ENCODE measurements at places on chromosomes 7 and 10.

DNA sequence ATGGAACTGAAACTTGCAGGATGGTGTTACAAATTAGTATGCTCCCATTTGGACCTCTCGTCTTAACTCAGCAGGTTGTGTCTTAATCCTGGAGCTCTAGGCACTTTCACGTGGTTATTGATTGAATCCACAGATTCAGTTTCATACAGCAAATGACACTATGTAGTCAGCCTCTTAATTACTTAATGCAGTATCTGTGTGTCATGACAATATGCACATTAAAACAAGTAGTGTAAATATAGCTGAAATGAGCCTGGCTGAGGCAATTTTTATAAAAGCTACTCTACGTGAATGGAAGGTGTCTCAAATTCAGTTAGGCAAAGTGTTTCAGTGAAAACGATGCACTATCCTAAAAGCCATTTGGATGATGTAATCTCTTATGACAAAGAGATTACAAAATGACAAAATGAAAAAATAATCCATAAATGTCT, 86.8 kb downstream of the CD36 start:
- no peak for DNase-seq

GRCh38 chr10:76202777-76203176, 771.4 kb downstream of the LRMDA start:
- no peak for DNase-seq

- DNase-seq = no peak
Observed at GRCh38 chr10:52674474-52674873, 98.1 kb downstream of the MBL2 start.

- peak; percentile 58 for DNase-seq
Observed at GRCh38 chr10:73647211-73647874, 6.1 kb upstream of the MYOZ1 start.

DNA sequence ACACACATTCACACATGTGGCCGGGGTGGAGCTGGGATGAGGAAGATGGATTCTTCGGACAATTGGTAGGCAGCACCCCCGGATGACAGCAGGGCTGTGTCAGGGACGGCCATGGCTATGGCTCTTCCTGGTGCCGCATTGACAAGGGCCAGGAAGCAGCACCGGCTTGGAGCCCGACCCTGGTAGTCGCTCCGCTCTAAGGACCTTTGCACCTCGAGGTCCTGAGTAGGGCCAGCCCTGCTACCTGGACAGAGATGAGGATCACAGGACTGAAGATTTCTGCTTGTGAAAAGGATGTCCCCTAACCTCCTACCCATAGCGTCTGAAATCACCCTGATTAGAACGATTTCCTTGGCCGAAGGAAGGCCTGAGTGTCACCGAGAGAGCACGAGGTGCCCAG, 134.1 kb downstream of the ADARB2 start:
- DNase-seq = no peak

- DNase-seq = no peak
Observed at GRCh38 chr7:9391221-9391620, 957.8 kb downstream of the NXPH1 start.

- DNase-seq = no peak
Observed at GRCh38 chr10:130808243-130808642, 503.3 kb downstream of the TCERG1L start.

- no peak for DNase-seq
Observed at GRCh38 chr7:40922316-40922670, 780.6 kb downstream of the INHBA start.

DNA sequence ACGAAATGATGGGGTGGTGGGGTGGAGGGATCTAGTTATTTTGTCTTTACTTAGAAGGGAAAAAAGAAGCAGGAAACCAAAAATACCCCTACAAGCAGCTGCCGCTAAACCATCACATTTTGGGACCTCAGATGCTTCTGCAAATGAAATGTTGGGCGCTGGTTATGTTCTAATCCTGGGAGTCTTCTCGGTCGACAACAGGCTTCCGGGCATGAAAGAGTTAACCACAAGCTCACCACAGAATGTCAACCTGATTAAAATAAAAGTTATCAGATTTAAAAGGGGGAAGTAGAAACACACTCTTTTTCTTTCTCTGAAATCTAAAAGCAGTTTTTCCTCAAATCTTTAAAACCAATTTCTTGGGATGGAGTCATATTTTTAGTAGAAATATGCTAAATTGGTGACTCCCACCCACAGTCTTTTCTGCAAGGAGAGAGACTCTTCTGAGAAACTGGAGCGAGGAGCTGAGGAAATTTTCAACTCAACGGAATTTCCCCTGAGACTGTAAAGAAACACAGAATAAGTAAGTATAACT, 16.8 kb downstream of the IL2RA start:
- no peak for DNase-seq

GRCh38 chr10:30999070-30999712, 32.5 kb downstream of the ZNF438 start:
- no peak for DNase-seq

DNA sequence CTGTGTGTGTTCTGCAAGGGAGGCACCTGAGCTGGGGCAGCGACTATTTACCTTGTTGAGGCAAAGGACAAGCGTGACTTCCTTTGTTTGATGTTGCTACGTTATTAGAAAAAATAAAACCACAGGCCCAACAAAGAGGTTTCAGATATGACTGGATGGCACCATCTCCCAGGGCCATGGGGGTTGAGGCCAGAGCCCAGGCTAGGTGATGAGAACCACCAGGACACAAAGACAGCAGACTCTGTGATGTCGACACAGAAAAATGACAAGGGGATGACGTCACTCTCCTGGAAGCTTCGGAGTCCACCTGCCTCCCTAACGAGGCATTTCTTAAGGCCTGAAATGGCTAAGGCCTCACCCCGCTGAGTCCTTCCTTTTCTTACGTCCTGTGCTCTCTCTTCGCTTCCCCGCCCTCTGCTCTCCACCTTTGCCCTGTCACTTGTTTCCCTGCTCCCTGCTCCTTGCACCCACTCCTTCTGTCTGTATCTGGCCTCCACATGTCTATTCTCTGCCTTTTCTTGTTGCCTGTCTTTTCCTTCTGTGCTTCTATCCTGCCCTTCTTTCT, 83.0 kb upstream of the ADRB1 start:
- DNase-seq = no peak

DNA sequence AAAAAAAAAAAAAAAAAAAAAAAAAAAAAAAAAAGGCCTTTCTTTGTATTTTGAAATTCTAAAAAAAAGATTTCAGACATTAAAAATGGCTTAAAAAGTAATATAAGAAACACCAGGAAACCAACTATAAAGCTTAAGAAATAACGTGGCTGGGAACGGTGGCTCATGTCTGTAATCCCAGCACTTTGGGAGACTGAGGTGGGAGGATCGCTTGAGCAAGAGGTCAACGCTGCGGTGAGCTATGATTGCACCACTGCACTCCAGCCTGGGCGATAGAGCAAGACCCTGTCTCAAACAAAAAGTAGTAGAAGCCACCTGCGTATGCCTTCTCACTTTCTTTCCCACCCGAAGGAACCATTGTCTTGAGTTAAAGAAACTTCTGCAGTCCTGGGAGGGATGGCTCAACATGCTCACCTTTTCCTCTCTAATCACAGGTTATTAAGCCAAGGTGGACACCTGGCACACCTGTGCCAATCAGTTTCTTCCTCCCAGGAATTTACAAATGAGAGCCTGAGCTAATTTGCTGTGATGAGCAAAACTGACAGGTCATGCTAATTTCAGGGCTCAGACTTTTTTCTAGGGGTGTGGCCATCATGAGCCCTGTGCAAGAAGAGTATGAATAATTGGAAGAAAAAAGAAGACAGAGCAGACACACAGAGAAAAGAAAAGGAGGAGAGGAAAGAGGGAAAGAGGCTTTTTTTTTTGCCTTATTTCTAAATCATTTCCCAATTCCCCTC, 72.0 kb upstream of the PARD3 start:
- DNase-seq = no peak

GRCh38 chr10:103772096-103772845, 83.1 kb downstream of the SH3PXD2A start:
- DNase-seq = no peak
